EL (cell line): ENCODE measurements at places on chromosomes 7 and 10.

DNA sequence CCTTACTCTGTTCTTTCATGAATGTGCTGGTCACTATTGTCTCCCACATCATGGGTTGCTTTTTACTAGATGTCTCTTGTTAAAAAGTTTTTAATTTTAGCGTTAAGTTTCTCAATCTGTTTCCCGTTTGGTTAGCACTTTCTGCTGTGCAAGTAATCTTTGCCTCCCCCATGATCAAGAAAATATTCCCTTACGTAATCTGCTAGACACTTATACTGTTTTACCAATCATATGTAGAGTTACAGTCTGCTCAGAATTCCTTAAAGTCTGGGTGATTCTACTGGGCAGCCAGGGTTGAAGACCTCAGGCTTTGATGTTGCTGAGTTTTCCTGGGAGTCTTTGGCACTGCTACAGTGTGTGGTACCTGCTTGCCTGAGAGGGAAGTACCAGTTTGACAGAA is 38.2 kb upstream of the RPA3 start:
- no peak for DNase-seq

GRCh38 chr7:19294619-19295018 is 149.4 kb upstream of the FERD3L start:
- DNase-seq: peak; percentile 9

- DNase-seq: no peak
Observed at GRCh38 chr7:92631067-92631849, 41.1 kb upstream of the FAM133B start.

DNA sequence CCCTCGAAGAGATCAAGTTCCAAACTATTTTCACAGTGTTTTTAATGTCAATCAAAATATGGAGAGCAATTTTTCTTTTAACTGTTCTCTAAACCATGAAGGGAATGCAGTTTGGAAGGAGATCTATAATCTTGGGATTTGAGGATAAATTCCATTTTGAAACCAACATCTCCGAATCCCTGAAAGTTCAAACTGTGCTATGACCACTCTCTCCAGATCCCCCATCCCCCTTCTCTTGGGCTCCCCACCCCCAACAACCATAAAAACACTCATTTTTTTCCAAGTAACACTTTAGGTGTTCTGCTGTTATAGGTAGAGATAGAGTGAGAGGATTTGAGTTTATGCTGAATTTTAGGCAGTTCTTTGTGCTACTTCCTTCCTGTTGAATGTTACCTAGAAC is 1.7 kb downstream of the CALD1 start:
- DNase-seq: peak; percentile 31

GRCh38 chr10:71255808-71256660 is 43.7 kb downstream of the UNC5B start:
- DNase-seq: peak; percentile 81

DNA sequence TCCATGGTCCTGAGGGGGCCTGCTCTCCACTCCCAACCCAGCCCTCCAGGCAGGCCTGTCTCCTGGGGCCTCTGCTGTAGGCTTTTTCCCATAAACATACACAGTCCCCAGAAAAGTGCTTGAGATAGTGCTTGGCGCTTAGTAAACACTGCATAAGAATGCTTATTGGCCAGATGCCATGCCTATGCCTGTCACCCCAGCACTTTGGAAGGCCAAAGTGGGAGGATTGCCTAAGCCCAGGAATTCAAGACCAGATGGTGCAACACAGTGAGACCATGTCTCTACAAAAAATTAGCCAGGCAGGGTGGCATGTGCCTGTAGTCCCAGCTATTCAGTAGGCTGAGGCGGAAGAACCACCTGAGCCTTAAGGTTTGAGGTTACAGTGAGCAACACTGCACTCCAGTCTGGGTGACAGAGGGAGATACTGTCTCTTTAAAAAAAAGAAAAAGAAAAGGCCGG is 24.6 kb upstream of the ASL start:
- peak; percentile 98 for DNase-seq

GRCh38 chr10:100697070-100697469 is 48.3 kb upstream of the PAX2 start:
- peak; percentile 81 for DNase-seq

GRCh38 chr7:138515001-138515528 is 55.0 kb downstream of the TRIM24 start:
- no peak for DNase-seq

GRCh38 chr10:1648648-1649047 is 88.7 kb downstream of the ADARB2 start:
- DNase-seq: no peak

- peak; percentile 48 for DNase-seq
Observed at GRCh38 chr7:130560972-130561371, 69.1 kb downstream of the MEST start.

DNA sequence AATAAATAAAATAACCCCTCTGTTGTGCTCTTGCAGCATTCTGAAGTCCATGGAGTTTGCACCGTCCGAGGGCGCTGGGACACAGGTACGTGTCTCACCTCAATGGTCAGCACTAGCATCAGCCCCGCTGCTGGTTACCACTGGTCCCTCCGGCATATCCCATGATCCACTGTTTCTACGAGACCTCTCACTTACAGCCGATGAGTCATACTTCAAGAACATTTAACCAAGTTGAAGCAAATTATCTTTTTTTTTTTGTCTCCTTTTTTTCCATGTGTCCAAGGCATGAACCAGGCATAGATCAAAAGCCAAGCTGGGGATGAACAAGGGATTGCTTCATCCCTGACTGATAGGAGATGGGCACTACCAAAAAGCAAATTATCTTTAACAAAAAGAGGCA is 92.9 kb upstream of the SH2B2 start:
- peak; percentile 10 for DNase-seq

GRCh38 chr10:128064108-128064969 is 61.9 kb downstream of the MKI67 start:
- DNase-seq: peak; percentile 71
